ENCODE measurements at places on chromosomes 1 and 21.

GRCh38 chr1:17251246-17251645 is 2.3 kb downstream of the PADI3 start:
- DNase-seq, result no peak

GRCh38 chr1:186884251-186884650 is 55.5 kb downstream of the PLA2G4A start:
- no peak for DNase-seq

- DNase-seq, result no peak
These were observed 685.7 kb downstream of the ADGRL2 start for GRCh38 chr1:82486468-82486867.

GRCh38 chr1:13642306-13643004 is 57.5 kb upstream of the PRDM2 start:
- no peak for DNase-seq

DNA sequence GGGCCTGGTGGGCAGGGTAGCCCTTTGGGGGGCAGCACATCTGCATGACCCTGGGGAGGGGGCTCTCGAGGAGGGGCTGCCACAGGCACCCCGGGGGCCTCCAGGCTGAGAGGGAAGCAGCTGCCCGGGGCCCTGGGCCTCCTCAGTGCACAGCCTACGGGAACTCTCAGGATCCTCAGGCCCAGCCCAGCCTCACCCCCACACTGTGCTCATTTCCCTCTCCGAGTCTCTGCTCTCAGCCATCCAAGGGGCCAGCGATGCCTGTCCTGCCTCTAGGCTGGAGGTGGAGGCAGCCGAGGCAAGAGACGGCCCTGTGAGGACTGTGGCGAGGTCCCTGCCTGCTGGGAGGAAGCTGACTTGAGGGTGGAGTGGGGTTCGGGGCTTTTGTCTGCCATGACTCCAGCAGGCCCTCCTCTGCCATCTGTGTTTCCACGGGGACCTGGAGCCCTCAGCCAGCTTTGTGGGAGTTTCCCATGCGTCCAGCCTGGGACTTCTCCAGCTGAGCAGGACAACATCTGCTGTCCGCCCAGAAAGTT is 7.2 kb upstream of the PLEKHG5 start:
- DNase-seq, result no peak

DNA sequence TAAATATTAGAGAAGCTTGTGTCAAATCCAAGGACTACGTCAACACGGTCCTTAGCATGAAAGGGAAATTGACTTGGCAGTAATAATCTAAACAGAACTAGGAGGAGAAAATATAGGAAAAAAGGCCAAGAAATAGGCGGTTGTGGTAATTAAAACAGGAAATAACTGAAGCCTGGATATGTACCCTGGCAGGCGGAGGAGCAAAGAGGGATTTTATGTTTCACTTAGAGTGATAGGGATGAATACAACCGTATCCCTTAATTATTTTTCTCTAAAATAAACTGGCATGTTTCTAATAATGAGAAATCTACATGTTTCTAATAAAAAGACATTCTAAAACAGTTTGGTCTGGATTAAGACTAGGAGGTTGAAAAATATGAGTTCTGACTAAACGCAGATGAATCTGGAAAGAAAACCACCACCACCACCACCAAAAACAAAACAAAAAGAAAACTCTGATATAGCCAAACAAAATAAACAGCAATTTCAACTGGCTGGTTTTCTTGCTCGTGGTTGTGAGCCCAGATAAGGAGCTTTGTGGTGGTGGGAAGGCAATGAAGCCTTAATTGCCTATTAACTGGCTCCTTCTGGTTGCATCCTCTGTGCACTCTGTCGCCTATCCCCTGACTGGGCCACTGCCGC is 334.2 kb upstream of the SNX7 start:
- DNase-seq, result no peak

DNA sequence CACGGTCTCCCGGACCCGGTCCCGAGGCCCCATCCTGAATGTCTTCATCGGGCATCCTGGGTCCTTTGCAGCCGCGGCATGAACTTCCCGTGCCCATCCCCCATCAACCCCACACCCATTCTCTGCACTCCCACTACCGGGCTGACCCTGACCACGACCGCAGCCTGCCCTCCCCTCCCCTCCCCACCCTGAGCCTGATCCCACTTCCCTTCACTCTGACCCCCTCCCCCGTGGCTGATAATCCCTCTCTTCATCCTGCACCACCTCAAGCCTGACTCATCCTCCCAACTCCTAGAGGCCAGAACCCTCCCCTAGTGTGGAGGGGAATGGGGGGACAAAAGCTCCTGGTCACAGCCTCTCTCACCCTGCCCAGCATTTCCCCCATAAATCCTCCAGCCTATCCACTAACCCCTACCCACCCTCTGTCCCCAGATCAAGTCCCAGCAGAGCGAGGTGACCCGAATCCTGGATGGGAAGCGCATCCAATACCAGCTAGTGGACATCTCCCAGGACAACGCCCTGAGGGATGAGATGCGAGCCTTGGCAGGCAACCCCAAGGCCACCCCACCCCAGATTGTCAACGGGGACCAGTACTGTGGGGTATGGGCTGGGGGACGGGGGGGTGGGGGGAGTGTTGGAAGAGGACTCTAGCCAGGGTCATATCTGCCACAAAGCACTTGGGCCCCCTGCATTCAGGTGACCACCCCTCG is 602 bp downstream of the SH3BGRL3 start:
- no peak for DNase-seq

DNA sequence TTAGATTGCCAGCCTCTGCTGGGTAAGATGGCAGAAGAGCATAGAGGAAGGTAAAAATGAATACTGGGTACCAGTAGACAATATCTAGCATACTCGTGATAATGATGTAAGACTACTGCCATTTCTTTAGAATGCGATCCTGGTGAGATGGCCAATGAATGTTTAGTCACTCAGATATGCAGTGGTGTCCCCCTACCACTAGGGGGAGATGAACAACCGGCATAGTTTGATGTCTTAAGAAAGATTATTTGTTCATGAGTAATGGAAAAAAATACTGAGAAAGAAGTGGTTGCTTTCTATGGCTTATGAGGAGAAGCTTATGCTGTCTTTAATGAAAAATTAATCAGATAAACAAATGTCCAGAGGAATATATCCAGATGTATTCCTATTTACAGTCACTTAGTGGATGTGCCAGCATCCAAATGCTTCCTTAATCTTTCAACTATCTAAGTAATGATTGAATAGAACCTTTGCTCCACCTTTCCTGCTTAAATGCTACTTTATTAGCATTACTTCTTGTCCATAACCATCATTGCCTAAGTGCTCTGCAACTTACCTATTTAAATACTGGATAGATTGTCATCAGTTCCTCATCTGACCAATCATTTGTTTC is 256.6 kb downstream of the ST6GALNAC3 start:
- peak; percentile 3 for DNase-seq

GRCh38 chr1:940107-941014 is 16.6 kb downstream of the SAMD11 start:
- peak; percentile 47 for DNase-seq

- no peak for DNase-seq
These were observed 216.4 kb downstream of the MATN1 start for GRCh38 chr1:30507016-30507312.

- no peak for DNase-seq
These were observed 5.1 kb upstream of the RFX5 start for GRCh38 chr1:151352021-151352718.

- no peak for DNase-seq
These were observed 18.4 kb downstream of the RLF start for GRCh38 chr1:40179496-40180089.
